ENCODE measurements at places on chromosomes 3 and 15.

GRCh38 chr15:57544848-57545480 lies 46.7 kb upstream of the MYZAP start:
- DNase-seq = no peak

GRCh38 chr3:58359621-58360020 lies 26.9 kb downstream of the PXK start:
- DNase-seq = no peak

DNA sequence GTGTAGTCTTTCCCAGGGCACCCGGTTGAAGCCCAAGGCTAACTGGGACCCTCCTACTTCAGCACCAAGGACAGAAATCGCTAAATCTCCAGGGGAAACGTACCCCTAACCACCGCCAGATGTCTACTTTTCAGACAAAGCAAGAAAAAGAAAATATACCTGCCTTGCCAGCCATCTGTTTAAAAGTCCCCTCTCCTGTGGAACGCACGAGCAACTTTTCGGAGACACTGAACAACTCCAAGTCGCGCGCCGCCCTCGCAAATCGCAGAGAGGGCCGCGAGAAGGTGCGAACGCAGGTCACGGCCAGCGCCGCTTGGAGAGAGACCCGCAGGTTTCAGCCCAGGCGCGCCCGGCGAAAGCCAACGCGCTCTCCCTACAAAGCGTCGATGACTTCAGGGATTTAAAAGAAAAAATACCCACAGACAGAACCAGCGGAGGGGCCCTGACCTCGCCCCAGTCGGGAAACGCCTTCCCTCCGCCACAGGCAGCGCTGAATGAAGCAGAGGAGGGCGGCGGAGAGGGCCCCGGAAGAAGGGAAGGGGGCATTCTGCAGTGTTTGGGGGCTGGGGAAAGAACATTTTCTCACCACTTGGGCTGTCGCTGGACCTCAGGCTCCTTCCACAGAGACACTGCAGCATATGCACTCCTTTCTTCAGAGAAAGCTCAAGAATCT lies 213.1 kb downstream of the FGF12 start:
- DNase-seq = no peak

GRCh38 chr3:150370122-150370602 lies 37.9 kb upstream of the TSC22D2 start:
- DNase-seq = no peak

DNA sequence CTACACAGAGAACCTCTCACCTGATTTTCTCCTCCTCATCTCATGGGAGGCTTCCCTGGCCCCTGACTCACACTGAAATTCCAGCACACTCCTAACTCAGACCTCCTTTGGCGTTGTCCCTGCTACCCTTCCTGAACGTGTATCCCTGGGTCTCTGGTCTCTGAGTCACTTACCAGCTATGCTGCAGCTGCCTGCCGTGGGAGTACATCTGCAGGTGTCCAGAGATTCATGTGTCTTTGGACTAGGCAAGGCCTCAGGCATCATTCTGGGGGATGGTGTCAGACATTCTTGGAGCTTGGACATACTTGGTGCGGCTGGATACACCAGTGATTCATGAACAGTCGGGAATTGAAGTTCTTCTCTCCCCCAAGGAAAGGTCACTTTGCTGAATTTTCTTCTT lies 148.8 kb upstream of the TRIM42 start:
- no peak for DNase-seq

GRCh38 chr3:36401056-36401455 lies 20.8 kb downstream of the STAC start:
- no peak for DNase-seq

DNA sequence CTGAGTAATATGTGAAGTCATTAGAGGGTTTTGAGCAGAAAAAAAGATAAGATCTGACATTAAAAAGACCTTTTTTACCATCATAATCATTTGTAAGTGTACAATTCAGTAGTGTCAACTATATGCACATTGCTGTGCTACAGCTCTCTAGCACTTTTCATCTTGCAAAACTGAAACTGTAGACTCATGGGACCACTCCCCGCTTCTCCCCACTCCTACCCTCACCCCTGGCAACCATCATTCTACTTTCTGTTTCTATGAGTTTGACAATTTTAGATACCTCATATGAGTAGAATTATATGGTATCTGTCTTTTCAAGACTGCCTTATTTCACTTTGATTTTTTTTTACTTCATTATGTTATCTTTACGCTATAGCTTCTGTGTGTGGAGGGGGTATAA lies 112.8 kb downstream of the NSUN3 start:
- no peak for DNase-seq

GRCh38 chr3:85586018-85586417 lies 627.2 kb downstream of the CADM2 start:
- no peak for DNase-seq

GRCh38 chr3:33706056-33706455 lies 12.0 kb downstream of the CLASP2 start:
- DNase-seq = no peak

GRCh38 chr3:38110314-38111050 lies 26.4 kb downstream of the ACAA1 start:
- no peak for DNase-seq

- no peak for DNase-seq
Observed at GRCh38 chr3:169295912-169296570, 367.5 kb downstream of the MECOM start.

GRCh38 chr15:68420186-68420684 lies 11.7 kb downstream of the ITGA11 start:
- DNase-seq = no peak

DNA sequence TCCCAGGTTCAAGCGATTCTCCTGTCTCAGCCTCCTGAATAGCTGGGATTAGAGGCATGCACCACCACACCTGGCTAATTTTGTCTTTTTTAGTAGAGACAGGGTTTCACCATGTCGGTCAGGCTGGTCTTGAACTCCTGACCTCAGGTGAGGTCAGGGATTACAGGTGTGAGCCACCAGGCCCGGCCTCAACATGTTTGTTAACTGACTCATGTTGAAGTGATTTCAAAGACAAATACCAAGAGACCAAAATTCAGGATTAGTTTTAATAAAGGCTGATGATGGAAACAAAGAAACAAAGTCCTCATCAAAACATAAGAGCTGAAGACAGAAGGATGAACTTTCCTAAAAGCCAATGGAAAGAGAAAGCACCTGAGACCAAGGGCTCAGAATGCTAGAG lies 36.5 kb downstream of the SLC12A6 start:
- no peak for DNase-seq

DNA sequence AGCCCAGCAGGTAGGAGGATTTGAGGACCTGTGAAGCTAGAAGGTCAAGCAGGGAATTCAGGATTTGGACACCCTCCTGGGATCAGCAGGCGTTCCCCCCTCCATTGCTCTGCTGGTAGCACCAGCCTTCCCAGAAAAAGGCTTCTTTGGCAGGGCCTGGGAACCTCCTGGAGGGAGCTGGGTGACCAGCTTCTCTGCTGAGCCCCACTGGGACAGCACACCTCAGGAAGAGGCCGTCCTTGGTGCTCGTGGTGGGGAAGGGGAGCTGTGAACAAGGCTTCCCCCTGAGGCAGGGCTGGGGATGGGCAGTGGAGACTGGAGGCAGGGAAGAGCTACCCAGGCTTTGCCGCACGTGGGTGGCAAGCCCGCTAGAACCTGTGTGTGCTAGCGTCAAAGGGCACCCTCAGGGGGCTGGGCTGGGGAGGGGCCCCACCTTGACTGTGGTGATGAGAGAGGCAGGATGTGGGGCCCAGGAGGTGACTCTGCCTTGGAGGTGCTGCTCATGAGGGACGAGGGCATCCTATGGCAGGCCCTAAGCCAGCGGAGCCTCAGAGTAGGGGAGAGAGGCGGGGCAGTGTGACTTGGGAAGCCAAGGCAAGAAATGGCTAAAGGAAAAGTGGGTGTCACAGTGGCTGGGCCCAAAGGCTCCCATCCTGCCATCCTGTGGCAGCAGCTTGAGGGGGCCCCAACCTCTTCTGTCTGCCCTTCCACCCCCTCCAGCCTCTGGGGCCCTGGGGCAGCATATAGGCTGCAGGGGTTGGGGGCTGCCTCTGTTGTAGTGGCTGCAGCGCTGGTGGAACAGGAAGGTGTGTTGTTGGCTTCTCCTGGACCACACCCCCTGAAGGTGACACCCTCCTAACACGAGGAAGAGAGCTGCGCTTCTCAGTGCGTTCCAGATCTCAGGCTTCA lies 20.7 kb downstream of the KLF13 start:
- no peak for DNase-seq

GRCh38 chr3:172787746-172788145 lies 37.2 kb downstream of the ECT2 start:
- no peak for DNase-seq

DNA sequence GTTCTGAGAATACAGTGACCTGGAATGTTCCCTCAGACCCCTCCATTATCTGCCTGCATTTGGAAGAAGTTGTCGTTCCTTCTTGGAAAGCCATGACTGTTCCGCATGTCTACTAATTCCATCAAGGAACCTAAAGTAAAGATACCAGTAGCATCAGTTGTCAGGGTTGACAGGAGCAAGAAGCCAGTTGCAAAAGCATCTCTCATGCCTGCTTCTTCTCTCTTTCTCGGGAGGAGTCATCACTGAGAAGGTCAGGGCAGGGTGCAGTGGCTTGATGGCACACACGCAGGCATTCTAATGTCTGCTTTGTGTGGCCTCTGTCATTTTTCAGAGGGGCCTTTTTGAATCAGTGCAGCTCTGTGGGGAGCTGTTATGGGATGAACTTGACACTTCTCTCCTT lies 276.6 kb upstream of the TPM1 start:
- no peak for DNase-seq

- no peak for DNase-seq
Observed at GRCh38 chr3:139122221-139122581, 77.5 kb upstream of the PRR23C start.

DNA sequence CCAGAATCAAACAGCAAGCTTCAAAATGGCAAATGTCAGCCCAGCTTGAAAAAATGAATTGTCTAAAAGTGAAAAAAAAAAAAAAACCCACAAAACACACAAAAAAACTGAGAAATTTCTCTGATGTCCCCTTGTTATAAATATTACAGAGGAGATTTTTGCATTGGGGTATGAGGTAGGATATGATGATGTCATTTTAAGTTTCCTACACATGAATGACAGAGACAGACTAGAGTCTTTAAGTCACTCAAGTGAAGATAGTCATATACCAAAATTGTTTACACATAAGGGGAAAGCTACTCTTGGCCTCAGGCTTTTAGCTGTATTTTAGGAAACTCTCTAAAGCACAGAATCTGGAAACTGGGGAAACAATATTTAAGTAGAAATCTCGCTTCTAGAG lies 32.9 kb downstream of the TIMP4 start:
- DNase-seq = no peak

DNA sequence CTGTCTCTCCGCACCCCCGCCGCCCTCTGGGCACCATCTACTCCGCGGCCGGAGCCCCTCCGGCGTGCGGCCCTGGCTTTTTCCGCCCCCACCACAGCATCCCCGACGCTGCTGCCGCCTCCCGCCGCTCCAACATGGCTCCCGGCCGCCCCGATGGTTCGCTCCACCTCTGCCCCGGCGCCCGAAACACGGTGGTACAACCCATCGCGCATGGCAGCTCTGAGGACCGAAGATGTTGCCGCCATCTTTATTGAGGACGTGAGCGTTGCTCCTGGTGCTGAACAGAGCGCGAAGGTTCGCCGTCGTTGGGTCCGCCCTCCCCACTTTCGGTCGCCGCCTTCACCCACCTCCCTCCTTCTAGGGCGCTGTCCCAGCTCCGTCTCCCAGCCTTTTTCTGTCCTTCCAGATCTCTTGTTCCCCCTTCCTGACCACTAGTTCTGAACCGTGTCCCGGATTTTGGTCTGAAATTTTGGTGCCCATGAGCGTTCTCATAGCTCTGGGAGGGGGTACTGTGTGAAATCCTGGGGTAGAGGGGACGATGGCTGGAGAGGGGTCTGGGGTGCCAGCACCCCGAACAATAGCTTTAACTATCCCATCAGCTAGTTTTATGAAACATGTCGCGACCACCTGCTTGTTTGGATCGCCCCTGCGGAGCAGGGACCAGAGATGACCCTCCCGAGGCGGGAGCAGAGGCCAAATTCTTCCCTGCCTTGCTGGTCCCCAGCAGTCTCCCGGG lies at the start of gene CELSR3:
Gene CELSR3 (minus strand): TSS at position 134 of the 736 bp plus-strand sequence. CDS start 252 bp downstream, outside the sequence.
- DNase-seq = no peak
